Activated T-helper 1 cell treated with anti-CD3 and anti-CD28 coated beads, Interleukin-2, amount 50 U/mL, for 16 hours (primary cell): ENCODE measurements at places on chromosomes 7 and 10.

DNA sequence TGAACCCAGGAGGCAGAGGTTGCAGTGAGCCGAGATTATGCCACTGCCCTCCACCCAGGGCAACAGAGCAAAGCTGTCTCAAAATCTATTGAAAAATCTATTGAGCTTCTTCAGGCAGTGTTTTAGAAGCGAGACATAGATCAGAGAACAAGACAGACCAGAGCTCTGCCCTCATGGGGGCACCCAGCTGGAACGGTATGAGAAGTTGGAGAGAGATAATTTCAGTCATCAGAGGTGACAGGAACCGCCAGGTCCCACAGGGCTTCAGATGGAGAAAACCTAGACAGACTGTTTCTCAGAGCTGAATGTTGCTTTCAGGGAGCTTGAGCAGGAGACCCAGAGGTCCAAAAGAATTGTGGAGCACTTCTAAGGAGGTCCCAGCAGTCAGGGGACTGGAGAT is 14.2 kb upstream of the GTF2IRD1 start:
- no peak for DNase-seq

GRCh38 chr7:29562307-29562706 is 1.3 kb upstream of the PRR15 start:
- DNase-seq = no peak

DNA sequence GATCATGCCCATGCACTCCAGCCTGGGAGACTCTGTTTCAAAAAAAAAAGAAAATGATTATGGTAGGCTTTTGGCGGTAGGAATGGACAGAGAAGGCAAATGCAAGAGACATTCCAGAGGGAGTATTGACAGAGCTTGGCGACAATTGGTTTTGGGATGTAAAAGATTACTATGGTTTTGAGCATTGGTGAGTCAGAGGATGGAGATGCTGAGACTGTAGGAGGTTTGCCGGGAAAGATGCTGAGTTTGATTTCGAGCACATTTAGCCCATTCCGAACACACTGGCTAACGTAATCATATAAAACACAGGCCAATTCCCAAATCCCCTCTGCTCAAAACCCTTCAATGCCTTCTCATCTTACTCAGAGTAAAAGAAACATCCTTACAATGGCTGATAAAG is 161.6 kb upstream of the MKLN1 start:
- no peak for DNase-seq

DNA sequence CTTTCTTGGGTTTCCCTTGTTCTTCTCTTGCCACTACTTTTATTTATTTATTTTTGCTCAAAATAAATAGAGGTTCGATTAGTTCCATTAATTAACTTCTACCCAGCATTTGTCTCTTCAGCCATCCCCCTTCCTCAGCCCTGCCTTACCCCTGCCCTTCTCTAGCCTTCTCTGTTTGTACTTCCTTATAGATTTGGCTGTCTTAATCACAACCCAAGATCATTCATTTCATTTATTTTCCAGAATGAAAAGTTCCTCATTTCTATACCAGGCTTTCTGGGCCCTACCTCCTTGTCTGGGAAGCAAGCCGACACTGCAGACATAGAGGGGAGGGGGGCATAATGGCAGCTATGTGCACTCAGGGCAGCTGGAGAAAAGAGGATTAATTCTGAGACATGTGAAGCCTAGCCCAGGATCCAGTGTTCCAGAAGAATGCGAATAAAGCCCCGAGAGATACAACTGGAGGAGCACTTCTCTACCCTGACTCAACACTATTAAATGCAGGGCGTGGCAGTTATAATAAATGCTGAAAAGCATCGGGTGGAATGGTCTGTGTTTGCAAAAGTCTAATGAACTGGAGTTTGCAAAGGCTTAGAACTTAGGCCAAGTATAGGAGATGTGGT is 6.4 kb upstream of the PDCD4 start:
- no peak for DNase-seq

DNA sequence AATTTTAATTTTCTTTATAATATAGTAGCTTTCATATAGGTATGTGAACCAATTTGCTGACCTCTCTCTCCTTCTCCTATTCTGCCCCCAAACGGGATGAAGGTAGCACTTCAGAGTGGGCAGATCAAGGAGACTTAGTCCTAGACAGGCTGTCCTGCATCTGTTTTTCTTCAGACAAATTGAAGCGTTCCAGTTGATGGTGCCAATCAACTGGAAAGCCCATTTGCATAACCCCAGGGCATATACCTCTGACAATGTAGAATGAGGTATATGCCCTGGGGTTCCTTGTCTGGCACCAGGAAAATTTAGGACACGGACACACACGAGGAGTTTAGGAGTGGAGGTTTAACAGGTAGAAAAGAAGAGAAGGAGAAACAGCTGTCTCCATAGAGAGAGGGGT is 502.9 kb downstream of the HTR7 start:
- DNase-seq = no peak

DNA sequence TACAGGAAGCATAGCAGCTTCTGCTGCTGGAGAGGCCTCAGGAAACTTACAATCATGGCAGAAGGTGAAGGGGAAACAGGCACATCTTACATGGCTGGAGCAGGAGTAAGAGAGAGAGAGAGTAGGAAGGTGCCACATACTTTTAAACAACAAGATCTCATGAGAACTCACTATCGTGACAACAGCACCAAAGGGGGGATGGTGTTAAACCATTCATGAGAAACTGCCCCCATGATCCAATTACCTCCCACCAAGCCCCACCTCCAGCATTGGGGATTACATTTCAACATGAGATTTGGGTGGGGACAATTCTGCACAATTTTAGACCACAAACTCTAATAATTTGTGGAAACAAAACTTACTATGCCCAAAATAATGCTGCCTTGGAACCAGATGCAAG is 16.8 kb upstream of the ARMC3 start:
- DNase-seq = no peak

- DNase-seq = no peak
Measured at GRCh38 chr7:92246360-92247101, 757 bp downstream of the ANKIB1 start.

- no peak for DNase-seq
Measured at GRCh38 chr10:1851762-1852161, 114.4 kb upstream of the ADARB2 start.

DNA sequence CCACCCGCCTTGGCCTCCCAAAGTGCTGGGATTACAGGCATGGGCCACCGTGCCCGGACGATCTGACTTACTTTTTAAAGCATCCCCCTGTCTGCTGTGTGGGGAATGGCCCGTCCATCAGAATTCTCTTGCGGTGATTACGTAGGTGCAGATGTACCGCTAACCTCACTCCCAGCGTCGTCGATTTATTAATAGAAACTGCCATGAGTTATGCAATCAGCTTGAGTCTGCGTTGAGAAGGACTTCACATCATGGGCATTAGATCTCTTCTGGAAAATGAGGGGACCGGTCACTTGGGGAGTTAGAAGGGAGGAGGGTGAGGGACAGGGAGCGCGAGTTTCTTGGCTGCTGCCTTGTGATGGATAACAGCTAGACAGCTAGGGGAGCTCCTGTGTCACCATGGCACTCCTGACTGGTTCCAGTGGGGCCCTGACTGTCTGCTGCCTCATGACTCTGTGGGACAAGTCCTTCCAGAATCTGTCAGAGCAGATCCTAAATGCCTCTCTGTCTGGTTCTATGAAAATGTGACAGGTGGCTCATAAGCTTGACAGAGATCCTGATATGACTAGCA is 35.2 kb downstream of the POR start:
- DNase-seq = no peak

GRCh38 chr10:61262486-61263261 is 190.5 kb downstream of the TMEM26 start:
- DNase-seq = no peak

GRCh38 chr10:50310560-50311174 is 59.4 kb upstream of the ASAH2 start:
- no peak for DNase-seq

DNA sequence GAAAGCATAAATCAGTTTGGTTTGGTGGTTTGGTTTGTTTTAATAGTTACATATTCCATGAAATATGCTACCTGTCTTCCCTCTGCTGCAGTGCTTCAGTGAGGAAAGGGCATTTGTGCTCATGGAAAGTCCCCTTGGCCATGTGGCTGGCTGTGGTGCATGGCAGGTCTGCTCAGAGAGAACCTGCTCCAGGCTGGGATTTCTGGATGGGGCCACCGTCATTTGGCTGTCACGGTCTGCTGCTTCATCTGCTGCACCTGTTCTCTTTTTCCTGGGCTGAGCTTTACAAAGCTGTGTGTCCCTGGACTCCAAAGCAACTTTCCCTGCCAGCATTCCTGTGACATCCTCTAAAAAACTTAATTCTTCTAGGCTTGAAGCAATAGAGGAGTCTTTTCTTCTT is 8.9 kb downstream of the CDK14 start:
- no peak for DNase-seq

DNA sequence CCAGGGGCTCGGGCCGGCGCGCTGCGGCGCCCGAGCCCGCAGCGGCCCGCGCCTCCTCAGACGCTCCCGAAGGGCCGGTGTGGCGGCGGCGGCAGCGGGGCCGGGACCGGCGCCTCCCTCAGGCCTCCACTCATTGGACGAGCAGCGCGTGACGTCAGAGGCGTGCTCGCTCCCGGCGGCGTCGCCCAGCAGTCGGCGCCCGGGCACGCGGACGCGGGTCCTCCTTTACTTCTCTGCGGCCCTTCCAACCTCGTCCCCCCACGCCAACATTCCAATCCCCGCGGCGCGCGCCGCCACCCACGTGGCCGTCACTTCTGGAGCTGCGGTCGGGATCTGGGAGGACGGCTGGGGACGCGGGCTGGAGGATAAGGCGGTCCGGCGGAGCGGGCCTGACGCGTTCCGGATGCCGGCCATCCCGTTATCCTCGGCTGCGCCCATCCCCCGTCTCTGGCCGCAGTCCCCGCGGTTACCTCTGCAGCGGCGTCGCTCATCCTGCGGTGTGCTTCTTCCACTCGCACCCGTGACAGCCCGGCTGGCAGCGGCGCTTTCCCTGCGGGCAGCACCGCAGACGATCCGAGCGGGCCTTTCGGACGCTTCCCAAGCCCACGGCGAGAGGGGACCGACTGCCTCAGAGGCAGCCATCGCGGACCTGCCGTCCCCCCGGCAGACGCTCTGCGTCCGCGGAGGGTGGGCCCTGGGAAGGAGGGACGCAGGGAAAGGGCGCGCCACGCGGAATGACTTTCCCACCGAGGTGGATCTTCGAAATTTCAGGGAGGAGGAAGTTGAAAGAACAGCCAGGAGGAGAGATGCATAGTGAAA is at the start of gene PDZD8:
Gene PDZD8, minus strand, starts transcription at position 81 of the 819 bp plus-strand sequence. CDS start 213 bp downstream, outside the sequence.
- peak; percentile 87 for DNase-seq

DNA sequence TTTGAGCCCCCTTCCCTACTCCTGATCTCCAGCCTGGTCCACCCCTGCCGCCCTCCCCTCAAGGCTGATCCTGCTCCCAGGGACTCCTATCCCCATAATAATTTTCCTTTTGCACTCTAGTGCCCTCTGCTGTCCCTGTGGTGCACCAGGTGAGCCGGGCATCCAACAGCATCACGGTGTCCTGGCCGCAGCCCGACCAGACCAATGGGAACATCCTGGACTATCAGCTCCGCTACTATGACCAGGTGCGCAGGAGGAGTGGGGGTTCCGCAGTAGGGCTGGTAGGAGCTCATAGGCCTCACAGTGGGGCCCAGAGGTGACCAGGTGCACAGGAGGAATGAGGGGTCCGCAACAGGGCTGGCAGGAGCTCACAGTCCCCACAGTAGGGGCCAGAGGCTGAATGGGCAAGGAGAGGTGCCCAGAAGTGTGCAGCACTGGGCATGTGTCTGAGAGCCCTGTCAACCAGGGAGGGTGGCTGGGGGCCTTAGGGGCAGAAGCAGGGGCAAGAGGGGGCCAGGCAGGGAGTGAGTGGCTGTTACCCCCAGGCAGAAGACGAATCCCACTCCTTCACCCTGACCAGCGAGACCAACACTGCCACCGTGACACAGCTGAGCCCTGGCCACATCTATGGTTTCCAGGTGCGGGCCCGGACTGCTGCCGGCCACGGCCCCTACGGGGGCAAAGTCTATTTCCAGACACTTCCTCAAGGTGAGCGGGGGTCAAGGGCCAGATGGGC is 11.7 kb downstream of the EPHB6 start:
- DNase-seq = no peak

- DNase-seq = no peak
Measured at GRCh38 chr10:132048294-132048667, 17.5 kb upstream of the JAKMIP3 start.

GRCh38 chr10:69492746-69493462 is 41.6 kb downstream of the TSPAN15 start:
- no peak for DNase-seq

DNA sequence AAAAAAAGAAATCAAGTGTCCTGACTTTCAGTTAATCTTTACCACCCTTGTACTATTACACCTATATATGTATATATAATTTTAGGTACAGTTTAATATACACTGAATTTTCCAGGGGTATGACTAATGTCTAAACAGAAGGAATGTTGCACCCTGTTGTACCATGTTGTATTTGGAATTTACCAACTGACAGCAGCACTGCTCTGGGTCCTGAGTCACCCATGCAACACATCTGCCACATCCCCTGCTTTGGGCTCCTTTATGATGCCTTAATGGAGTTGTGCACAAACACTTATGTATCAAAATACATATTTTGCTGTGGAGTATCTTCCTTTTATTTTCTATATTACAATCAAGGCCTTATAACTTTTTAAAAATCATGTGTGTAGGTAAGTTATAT is 21.2 kb downstream of the YAE1 start:
- DNase-seq = no peak

DNA sequence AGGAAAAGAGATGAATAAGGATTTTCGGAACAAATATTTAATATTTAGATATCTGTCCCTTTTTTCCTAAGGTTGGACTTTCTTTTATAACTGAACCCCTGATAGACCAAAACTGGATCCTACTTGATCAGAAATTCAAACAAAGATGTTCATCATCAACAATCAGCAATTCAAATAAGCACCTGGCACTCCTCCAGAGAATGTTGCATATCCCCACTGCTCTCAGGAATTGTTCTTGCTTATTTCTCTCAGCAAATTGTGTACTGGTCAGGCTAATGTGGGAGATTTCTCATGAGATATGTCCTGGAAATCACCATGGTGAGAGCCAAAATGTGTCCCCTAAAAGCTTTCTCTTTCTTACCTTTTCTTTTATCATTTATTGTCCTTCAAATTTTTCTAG is 40.3 kb upstream of the LHFPL3 start:
- DNase-seq = no peak

- no peak for DNase-seq
Measured at GRCh38 chr10:98150544-98150943, 16.1 kb downstream of the R3HCC1L start.

DNA sequence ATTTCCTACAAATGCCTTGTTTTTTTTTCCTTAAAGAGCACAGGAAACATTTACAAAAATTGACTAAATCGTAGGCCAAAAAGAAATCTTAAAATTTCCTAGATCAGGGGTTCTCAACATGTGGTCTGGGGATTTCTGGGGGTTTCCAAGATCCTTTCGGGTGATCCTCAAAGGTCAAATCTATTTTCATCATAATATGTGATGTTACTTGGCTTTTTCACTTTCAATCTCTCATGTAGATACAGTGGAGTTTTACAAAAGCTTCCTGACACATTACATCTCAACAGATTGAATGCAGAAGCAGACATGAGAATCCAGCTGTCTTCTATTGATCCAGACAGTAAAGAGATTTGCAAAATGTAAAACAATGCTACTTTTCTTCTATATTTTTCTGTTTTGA is 497.3 kb downstream of the INHBA start:
- no peak for DNase-seq
